ENCODE measurements at places on chromosomes 6 and 20. TPM values are rescaled to one million over a fixed set of nuclear protein-coding genes. Genes with fewer than 3 reads are reported as not detected.

DNA sequence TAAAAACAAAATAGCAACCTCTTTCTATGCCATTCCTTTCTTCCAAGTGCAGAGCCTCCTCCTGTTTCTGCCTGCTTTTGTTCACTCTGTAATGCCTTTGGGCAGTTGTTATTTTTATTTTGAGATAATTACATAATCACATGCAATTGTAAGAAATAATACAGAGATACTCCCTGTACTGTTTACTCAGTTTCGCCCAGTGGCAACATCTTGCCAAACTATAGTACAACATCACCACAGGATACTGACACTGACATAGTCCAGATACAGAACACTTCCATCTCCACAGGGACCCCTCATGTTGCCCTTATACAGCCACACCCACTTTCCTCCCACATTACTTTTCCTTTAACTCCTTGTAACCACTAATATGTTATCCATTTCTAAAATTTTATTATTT lies 59.7 kb downstream of the BANF2 start:
- no peak for DNase-seq

Gene UBD
- total RNA-seq, result 1.9 TPM

DNA sequence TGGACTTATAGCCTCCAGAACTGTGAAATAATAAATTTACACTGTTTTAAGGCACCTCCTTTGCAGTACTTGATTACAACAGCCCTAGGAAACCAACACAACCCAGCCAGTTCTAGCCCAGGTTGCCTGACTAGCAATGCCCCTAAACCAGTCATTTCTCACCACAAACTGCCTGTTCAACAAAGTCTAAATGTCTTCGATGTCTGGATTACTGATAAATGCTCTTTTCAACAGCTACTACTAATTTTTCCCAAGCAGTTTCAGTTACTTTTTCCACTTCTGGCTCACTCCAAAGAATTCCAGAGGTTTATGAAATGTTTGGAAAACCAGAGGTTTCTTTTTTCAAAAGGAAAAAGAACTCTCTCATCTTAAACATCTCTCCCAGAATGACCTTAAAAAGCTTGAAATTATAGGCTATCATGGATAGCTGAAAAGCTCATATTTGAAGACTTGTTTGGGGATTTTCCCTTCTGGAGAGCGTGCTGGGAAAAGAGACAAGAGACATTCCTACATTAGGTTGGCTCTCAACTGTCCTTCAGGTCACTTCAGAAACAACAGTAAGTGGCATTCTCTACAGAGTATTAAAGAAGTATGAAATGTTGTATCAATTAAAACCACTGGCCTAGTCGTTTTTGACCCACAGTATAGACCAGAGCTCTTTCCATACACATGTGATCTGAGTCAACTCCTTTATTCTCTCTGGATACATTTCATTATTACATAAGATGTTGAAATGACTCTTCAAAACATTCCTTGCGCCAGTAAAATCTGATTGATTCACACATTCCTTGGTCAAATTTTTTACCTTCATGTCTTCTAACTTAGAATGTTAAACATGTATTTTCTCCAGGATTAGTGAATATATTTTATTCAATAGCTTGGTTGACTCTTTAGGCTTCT lies 265.9 kb downstream of the COL12A1 start:
- no peak for DNase-seq

DNA sequence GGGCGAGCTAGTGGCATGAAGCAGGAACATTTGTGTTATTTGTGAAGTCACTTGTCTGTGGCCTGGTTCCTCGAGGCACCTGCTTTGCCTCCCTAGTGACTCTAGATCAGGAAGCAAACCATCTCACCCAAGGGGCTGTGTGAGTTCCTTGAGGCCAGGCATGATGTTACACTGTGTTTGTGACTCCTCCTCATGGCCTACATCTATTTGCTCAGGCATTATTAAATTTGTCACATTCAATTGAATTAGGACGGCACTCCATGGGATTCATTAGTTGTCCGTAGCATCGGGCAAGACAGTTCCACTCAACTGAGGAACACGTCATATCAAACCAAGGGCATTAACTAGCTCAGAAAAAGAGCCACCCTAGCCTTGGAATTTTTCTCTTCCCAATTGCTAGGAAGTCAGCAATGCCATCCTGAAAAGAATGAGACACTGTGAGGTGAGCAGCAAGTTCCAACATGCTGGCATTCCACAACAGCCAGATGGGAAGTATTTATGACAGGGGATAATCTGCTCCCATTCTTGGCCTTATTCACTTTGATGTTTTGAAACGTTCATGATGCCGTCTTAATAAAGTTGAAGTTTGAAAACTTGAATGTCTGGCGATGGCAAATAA lies 17.2 kb downstream of the TMEM200A start:
- no peak for DNase-seq

DNA sequence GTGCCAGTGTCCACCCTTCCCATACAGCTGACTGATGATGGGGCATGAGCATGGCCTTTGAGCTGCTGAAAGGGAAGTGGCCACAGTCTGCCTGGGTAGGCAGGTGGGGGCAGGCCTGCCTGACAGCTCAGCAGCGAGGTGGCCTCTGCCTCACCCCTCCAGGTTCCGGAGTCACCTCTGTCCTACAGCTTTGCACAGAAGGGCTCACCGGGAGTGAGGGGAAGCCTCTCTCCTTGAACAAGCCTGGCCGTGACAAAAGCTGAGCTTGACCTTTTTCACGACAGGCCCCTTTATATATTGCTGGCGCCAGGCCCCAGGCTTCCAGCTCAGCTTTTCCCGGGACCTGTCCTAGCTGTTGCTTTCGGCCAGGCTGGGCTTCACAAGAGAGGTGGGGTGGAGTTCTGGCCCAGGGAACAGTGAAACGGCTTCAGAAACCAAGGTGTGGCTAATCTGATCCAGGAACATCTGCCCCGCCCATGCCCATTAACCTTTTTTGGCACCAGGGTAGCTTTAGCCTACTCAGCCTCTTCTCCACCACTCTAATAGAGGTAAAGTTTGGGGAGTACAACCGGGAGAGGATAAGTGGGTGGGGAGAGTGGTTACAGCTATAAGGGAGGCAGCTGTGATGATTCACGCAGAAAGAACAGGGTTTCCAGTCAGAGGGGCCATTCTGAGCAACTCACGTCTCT lies 42.9 kb downstream of the C6orf132 start:
- DNase-seq, result no peak

- DNase-seq, result no peak
Observed at GRCh38 chr6:109852713-109853112, 125.4 kb upstream of the GPR6 start.

- DNase-seq, result no peak
Observed at GRCh38 chr20:62402456-62403150, 4.5 kb downstream of the CABLES2 start.

Gene NR2E1
- total RNA-seq, result not detected

DNA sequence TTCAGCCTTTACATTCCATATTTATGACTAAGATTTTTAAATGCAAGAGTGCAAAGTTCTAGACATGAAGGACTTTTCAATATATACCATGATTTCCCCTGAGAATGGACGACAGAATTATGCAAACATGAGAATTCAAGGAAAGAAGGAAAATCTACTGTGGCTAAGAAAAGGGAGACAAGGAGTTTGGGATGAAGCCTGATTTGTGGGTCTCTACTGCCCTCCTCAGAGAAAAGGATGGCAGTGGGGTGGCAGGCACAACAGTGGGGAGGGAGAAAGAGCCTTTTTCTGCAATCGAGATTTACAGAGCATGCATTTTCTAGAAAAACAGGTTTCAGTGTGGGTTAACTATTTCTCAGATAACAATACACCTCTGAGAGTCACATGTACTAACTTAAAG lies 466.9 kb upstream of the NRSN1 start:
- DNase-seq, result peak; percentile 26

DNA sequence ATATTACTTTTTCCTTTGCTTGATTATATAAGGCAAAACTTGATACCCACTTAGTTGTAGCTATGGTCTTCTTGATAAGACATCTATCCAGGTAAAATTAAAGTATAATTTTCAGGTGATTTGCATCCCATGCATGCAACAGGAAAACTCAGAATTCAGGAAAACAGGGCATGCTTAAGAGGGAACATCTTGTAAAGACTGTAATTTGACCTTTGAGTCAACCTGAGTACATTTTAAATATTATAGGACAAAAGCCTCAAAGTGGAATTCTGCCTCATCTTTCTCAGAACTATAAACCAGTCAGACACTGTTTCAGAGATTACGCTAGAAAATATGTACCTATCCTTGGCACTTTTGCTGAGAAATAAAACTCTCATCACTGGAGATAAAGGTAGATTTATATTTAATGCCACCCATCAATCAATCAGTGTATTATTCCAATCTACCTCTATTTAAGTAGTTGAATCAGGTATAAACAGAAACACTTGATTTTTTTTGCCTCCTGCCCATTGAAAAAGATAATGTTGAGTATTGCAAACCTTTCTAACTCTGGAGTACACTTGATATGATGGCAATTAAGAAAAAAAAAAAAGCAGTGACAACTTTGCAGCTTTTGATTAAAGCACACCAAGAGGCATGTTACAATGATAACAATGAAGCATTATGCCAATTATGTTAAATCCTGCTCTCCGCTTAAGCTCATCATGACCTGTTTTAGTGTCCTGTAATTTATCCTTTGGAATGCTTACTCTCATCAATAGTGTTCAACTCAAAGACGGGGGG lies 2.8 kb downstream of the CITED2 start:
- DNase-seq, result no peak

DNA sequence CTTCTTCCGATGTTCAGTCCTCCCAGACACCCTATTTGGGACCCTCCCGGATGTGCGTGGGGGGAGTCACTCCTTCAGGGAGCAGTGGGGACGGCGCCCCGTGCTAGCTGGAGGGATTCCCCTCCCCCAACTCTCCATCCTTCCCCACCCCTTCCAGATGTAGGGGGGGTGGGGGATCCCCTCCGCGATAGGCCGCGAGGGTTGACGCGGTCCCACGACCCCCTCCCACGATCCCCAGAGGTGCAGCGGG lies 548 bp downstream of the GNL1 start:
- no peak for DNase-seq

DNA sequence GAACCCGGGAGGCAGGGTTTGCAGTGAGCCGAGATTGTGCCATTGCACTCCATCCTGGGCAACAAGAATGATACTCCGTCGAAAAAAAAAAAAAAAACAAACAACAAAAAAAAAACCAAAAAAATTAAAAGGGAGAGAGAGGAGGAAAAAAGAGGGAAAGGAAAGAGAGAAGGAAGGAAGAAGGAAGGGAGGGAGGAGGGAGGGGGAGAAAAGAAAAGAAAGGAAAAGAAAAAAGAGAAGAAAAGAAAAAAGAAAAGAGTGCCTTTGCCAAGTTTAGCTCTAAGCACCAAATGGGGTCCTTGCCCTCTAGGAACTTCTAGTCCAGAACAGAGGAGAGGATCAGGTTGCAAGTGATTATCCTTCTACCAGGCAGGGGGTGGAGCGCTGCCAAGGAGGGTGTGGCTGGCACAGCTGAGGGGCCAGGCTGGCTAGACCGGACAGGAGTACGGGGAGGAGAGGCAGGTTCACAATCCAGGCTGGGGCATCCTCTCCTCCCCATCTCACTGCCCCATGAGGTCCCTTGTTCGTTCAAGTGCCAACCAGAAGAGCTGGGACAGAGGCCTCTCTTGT lies 19.1 kb downstream of the GNAS start:
- DNase-seq, result no peak

GRCh38 chr6:156060013-156060412 lies 604.4 kb upstream of the NOX3 start:
- DNase-seq, result no peak

- DNase-seq, result no peak
Observed at GRCh38 chr6:42199106-42199981, 4.6 kb upstream of the GUCA1B start.

Gene CEBPB
- 19.6 TPM for total RNA-seq

GRCh38 chr6:105452376-105452775 lies 49.5 kb upstream of the PREP start:
- no peak for DNase-seq

DNA sequence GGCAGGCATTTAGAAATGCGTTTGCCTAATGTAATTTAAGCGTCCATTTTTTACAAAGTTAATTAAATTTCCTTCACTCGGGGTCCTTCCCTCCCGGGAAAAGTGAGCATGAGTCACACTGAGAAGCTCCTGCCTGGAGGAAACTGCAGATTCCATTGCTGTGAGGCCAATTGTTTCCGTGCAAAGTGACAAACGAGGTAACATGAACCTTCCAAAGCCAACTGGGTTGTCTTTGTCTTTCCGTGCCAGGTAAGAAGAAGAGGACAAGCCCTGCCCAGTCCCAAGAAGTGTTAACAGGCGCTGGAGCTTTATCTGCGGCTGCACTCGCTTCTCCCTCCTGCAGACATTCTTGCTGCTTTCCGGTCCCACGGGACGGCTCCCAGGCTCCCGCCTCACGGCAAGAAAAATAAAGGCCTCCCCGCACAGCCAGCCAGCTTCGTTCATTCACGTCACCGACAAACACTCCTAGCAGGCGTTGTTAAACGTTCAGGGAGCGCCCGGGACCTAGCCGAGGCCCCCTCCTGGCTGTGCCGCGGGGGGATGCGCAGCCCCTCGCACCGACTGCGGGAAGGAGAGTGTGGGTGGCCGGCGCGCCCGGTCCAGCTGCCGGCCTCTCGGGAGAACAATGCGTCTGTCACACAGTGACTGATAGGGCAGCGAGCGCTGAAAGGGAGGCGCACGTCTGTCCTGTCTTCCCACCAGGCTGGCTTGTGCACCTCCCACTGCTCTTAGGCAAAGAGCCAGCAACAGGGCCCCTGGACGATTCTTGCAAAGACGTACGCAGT lies 61.5 kb upstream of the HDDC2 start:
- DNase-seq, result peak; percentile 26

- DNase-seq, result no peak
Observed at GRCh38 chr6:153108315-153108714, 22.8 kb downstream of the RGS17 start.

Gene FNDC11
- total RNA-seq, result 2.6 TPM

DNA sequence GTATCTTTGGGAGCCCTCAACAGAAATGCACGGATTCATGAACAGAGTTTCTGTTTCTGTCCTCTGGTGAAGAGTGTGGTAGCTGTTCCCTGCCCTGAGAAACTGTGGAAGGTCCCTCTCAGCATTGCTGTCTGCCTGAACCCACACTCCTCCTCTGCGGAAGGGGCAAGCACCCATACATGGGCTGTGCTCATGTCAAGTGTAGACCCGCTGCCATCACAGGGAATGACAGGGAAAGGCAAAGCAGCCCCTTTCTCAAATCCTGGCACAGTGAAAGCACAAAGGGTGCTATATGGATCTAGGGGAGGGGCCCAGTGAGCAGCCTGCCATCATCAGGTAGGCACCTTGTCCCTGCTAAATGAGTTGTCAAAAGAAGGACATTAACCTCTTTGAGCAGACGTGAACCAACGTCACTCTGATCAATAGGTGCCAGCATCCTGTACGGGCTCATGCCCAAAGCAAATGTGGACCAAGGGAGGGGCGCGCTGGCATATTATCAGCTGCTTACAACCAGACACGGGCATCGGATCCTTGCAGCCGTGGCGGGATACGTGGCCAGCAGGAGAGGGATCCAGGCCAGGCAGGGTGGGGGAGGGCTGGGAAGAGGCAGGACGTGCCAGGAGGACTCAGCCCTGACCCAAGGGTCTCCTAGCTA lies 231.2 kb upstream of the PMEPA1 start:
- no peak for DNase-seq

DNA sequence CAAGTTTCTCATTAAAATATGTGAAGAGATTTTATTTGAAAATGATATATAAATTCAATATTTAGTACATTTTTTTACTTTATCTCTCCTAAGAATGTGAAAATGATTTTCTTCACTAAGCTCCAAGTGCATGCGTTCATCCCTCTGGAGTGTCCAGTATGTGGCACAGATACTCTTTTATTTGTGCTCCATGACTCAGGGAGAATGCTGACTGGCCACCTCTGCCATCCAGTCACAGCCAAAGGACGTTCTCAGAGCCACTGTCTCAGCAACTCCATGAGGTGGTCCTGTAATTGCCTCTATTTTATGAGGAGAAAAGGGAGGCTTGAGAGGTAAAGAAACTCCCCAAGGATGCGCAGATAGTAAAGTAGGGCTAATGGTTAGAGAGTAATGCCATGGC lies 58.3 kb downstream of the KAT14 start:
- DNase-seq, result no peak

Measured in progenitor cell of endocrine pancreas (in vitro differentiated cells).